Activated CD4-positive, alpha-beta T cell treated with anti-CD3 and anti-CD28 coated beads, Interleukin-2, amount 50 U/mL, for 24 hours (primary cell): ENCODE measurements at places on chromosomes 3 and 15.

DNA sequence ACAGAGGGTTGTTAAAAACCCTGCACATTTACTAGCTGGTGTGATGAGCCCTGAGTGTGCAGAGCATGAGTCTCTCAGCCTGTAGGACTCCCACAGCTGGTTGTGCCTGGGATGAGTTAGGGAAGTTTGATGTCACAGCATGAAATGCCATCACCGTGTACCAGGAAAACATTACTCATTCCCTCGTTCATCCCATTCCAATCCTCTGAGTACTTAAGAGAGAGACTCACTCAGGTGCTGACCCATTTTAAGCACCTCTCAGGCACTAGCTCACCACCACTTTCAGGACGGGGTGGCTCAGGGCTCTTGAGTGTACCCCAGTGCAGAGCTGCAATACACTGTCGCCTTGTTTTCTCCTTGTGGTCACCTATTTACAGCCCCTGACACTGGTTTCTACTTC is 18.7 kb downstream of the MGLL start:
- DNase-seq, result no peak

DNA sequence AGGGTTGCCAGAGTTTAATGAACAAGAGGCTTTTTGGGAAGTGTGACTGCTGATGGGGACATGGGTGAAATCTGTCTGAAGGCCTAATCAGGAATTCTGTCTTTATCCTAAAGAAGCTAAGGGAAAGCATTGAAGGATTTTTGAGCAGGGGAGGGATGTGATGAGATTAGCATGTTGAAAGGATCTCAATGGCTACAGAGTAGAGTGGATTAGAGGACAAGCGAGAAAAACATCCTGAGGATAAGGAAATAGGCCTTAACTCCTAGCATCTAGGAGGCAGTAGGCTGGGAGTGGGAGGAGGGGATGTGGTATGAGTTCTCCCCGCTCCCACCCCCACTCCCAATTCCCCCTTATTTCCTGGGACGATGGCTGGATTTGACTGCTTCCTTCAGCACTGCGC is 35.1 kb upstream of the SNTN start:
- DNase-seq, result no peak

DNA sequence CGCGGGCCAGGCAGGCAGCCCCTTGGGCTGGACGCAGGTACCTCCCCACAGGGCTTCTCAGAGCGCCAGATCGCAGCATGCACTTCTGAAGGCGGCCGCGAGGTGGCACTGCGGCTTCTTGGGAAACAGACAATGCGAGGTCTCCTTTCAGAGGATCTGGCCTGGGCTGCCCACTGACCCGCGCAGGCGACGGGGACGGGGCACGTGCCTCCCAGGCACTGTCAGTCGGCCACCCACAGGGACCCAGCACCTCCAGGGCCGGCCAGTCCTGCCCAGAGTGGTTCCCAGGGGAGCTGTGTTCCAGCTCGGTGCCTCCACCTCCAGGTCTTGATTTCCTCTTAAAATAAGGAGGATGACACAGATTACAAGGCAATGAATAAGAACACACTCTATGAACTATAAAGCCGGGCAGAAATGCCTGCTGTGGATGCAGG is 24.4 kb upstream of the TXNRD3 start:
- DNase-seq, result peak; percentile 72

GRCh38 chr3:111603679-111604078 is 8.5 kb upstream of the ZBED2 start:
- no peak for DNase-seq

- no peak for DNase-seq
Measured at GRCh38 chr3:10273702-10274305, 18.9 kb downstream of the GHRL start.

- DNase-seq, result no peak
Measured at GRCh38 chr3:114020907-114021306, 35.4 kb downstream of the CCDC191 start.

- DNase-seq, result no peak
Measured at GRCh38 chr3:193452338-193452737, 73.8 kb upstream of the ATP13A5 start.

DNA sequence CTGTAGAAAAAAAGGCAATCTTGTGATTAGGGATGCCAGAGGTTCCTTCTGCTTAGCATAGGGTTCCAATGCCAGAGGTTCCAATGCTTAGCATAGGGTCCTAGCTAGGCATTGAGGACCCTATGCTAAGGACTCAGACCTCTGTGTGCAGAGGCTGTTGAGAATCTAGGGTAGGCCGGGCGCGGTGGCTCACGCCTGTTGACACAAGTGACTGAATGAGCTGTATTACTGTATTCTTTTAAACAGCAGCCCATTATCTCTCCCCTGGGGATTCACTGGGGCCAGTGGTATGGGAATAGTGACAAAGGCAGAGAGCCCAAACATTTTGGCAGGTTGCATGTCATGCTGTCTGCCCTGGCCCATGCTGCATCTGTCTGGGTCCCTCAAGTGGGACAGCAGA is 16.2 kb downstream of the PAK6 start:
- no peak for DNase-seq

- DNase-seq, result no peak
Measured at GRCh38 chr3:143301031-143301901, 181.7 kb downstream of the CHST2 start.

GRCh38 chr3:190169243-190169642 is 48.5 kb upstream of the P3H2 start:
- no peak for DNase-seq

- no peak for DNase-seq
Measured at GRCh38 chr3:21140785-21141184, 610.2 kb downstream of the ZNF385D start.

- DNase-seq, result no peak
Measured at GRCh38 chr15:74326746-74327145, 40.7 kb downstream of the CYP11A1 start.

DNA sequence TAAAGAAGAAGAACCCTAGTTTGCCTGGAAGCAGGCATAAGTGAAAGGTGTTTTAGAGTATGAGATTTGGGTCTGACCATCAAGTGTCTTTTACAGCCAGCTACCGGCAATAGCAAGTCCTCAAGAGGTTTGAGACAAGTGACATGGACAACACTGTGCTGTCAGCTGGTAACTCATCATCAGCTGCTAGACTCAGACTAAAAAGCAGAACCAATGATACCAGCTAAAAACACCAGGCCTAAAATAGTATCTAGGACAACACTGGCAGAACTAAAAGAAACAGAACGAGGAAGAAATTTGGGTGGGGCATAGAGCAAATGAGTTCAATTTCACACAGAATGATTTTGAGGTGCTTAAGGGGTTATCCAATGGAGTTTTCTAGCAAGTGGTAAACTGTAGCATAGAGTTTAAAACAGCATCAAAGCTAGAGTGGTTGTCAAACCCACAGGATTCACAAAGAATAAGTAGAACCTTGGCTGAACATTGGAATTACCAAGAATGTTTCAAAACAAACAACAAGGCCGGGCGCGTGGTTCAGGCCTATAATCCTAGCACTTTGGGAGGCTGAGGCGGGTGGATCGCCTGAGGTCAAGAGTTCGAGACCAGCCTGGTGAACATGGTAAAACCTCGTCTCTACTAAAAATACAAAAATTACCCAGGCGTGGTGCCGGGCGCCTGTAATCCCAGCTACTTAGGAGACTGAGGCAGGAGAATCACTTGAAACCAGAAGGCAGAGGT is 3.9 kb downstream of the CIAO2A start:
- DNase-seq, result no peak

GRCh38 chr3:4750306-4750968 is 228.8 kb upstream of the BHLHE40 start:
- no peak for DNase-seq

DNA sequence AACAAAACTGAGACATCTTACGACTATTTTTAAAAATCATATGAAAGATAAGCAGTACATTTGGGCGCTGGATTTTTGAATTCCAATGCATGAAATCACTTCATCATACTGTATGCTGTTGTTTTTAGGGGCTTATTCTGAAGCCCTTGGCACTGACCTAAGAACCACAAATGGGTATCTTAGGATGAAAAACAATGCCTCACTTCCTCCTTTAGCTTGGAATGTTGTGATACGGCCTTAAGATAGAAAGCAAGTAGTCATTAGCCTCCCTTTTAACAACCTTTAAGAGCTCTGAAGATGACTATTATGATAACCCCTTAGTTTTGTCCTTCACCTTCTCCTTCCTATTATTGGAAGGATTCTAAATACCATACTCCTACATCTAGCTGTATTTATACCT is 289.8 kb downstream of the ARPP21 start:
- DNase-seq, result no peak
